Vagina (tissue), 2 donors: ENCODE measurements at places on chromosomes 5 and 9.

DNA sequence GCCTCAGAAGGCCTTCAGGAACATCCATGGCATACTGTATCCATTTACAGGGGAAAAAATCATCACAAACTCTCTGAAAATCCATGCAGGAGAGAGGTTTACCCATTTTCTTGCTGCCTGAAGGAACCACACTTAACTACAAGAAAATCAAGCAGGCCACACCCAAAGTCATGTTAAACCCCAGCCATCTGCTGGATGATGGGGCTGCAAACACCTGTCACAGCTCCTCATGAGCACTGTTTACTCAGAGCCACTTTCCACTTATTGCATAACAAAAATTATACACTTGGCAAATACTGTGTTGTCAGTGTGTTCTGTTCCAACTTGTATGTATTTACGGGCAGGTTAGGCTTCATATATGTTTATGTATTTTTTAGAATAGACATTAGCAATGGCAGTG, 35.8 kb downstream of the PPIC start:
- DNase-seq, result no peak

DNA sequence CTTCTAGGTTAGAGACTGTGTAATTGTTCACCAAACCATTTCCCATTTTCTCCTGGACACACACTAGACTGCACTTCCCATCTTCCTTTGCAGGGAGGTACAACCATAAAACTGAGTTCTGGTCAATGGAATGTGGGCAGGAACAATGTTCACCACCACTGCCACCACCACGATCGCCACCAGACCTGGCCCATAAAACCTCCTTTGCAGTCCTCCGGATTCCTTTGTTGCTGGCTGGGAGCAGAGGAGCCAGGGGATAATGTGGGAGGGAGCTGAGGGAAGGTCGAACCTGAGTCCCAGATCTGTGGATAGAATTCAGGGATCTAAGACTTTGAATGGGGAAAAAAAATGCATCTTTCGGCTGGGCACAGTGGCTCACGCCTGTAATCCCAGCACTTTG, 29.4 kb upstream of the EGFLAM start:
- DNase-seq, result no peak

GRCh38 chr9:86304236-86304730, 21.9 kb upstream of the ISCA1 start:
- DNase-seq, result no peak

DNA sequence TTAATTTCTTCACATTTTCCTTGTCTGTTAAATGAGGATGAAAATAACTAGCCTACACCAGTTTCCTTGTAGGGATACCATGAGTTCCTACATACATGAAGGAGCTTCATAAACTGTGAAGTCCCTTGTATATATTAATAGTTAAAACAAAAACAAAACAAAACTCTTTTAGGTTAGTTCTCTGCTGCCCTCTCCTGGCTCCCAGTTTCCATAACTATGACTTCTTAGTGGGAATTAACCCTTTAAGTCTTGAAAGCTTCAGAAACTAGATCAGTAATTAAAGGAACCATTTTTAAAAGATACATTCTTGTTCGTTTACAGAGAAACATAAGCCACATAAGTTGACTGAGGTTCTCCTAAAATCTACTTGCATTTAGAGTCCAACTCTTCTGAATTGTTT, 500.0 kb upstream of the C9orf72 start:
- no peak for DNase-seq

GRCh38 chr9:12271421-12271891, 421.7 kb upstream of the TYRP1 start:
- DNase-seq, result no peak

- DNase-seq, result no peak
These were observed 910.2 kb upstream of the NUDT12 start for GRCh38 chr5:104472811-104473210.

DNA sequence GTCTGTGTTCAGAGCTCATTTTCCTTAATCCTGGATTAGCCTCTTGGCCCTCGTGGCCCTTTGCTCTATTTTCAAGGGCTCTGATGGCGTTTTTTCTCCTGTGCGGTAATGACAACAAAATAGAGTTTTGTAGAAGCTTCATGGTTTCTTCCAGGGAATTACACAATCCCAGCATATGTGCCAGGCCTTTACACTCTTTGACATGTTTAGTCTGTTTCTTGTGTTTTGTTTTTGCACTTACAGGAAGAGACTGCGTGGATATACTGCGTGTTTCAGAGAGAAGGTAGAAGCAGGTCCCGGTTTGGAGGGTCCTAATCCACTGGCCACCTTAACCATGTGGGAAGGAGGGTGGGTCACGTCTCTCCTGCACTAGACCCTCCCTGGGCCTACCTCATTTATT, 400.2 kb upstream of the IRX4 start:
- no peak for DNase-seq

- DNase-seq, result no peak
These were observed 25.9 kb upstream of the AP3B1 start for GRCh38 chr5:78320401-78320800.

DNA sequence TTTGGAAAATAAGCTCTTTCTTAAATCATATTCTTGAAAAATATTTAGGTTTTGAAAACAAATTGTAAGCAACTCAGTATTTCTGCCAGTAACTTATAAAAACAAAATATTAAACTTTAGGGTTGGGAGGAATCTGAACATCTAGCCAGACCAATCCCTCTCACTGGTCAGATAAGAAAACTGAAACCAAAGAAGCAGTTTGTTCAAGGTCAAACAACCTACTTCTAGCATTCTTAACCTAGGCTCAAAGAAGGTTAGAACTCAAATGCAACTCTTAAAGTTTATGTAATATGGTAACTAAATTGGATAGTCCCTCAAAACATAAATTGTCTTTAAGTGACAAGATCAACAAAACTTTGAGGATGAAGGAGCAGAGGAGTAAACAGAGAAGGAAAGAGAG, 374.9 kb upstream of the TNC start:
- no peak for DNase-seq

DNA sequence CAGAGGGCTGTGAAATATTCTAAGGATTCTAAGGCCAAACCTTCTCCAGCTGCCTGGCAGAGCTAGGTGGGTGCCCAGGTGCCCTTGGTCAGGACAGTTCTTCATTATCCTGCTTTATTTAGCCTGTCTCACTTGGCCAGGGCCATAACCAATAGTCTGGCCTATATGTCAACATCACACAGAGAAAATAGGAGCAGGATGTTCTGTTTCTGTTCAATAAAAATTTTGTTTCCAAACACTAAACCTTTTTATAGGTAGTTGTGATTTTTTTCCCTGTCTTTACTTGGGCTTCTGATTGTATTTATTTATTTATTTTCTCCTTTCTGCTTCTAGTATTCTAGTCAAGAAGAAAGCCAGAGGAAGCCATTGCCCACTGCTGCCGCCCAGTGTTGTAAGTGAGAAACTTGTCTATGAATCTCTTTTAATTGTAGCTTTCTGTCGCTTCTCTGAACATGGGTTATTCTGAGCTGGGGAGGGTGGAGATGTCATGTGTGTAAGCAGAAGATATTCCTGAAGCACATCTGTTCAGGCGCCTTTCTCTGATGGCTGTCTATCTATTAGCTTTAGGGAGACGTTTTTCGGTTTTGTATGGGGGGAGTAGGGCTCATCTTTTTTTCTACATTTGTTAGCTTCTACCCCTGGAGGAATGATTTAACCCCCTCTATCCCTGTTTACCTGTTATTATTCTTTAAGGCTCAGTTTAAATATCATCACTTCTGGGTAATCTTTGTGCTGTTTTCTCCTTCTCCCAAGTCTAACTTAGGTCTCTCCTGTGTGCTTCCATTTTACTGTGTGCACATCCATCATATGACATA, 97.1 kb downstream of the UNC13B start:
- DNase-seq, result no peak

DNA sequence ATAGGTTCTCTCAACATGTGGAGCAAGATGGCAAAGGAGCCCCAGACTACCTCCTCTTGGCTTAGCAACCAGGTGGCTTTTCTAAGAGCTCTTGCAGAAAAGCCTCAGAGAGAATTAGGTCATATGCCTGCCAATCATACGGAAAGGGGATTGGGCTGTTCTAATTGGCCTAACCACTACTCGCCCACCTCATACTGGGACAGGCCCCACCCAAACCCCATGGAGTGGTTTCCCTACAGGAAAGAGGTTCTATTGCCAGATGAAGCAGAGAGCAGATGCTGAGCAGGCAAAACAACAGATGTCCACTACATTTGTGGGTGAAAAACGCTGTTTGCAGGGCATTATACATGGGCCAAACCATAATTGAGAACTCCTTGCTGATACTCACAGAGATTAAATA, 29.0 kb downstream of the ABLIM3 start:
- DNase-seq, result no peak

DNA sequence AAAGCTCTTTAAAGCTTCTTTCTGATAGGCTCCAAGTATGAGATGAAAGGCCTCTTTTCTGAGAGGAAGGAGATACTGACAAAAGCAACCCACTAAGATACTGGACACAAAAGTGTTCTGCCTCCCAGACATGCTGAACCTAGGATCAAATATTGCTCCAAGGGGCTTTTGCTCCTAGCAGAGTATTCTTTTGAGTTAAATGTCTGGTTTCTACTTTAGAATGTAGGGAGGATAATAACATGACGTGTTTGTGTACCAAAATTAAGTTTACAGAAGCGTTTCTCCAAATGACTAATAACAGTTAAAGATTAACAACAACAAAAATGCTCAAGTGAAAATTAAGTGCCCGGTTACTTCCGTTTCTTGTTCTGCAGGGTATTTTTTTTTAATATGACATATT, 2293.3 kb upstream of the C9orf72 start:
- no peak for DNase-seq

DNA sequence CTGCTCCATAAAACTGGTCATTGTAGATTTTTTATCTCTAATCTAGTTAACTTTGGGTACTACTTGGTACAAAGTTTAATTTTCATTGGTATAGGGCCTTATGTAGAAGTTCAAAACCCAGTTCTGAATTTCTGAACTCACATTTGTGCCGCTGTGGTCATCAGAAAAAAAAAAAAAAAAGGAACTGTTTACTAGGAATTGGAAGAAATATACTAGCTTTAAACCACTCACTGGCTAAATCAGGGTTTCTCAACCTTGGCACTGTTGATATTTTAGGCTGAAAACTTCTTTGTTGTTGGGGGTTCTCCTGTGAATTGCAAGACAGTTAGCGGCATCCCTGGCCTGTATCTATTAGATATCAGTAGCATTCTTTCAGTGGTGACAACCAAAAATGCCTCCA, 4.1 kb upstream of the ZFYVE16 start:
- DNase-seq, result no peak

DNA sequence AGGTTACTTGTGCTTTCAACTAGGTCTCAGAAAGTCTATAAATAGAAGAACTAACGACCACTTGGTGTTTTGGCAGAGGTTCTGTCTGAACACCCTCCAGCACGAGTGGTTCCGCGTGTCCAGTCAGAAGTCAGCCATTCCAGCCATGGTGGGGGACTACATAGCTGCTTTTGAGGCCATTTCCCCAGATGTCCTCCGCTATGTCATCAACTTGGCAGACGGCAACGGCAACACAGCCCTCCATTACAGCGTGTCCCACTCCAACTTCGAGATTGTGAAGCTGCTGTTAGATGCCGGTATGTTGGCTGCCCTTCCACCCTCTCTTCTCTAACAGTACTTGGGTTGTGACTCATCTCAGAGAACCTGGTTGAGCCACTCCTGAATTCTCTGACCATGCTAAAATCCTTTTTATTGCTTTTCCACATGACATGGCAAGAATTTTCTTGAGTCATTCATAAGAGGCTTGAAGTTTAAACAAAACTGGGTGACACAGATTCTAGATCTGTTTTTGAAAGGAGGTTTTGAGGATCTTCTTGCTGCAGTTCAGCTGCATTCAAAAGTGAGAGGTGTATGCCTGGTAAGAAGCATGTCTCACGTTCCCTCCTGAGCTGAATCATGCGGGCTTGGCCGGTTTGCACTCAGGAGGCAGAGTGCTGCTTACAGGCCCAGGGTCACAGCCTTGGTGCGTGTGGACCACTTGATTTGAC, 103.1 kb upstream of the DMRT1 start:
- peak; percentile 92 for DNase-seq

DNA sequence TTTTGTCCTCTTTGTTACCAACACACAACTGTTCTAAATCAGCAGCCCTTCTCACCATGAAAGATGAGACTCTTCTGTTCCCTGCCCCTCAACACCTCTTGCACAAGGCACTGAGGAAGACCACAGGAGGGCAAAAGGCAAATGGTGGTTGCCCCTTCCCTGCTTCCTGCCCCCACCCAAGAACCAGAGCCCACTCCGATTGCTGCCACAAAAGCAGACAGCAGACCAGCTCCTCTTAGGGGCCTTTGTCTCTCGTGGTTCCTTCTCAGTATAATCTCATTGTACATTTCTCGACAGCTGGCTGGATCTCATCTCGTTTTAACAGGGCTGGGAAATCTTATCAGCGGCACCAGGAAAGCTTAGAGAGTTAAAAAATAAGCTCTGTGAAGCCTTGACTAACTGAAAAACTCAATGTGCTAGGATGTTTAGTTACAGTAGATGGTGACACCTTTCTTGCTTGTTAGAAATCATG, 1.1 kb downstream of the MVB12B start:
- DNase-seq, result no peak

GRCh38 chr5:164335837-164336236, 830.4 kb downstream of the MAT2B start:
- DNase-seq, result no peak

DNA sequence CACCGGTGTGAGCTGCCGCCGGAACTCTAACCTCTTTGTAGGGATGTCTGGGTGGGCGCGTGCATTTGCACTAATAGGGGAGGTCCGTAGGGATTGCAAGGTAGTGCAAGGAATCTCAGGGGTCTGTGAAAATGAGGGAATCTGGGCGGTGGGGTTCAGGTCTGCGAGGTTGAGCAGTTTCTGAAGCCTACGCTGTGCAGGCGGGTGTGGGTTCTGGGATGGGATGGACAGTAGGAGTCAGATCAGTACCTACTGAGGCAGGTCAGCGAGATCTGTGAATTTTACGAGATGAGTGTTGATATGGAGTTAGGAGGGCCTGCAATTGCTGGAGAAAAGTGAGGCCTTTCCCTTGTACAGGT, 856 bp upstream of the ATOSB start:
- DNase-seq, result no peak

GRCh38 chr9:126804696-126805553, at the start of gene ZBTB43:
ZBTB43 (plus strand) TSS chr9:126805040; CDS start chr9:126832510, 27,470 bp downstream.
- DNase-seq, result no peak

DNA sequence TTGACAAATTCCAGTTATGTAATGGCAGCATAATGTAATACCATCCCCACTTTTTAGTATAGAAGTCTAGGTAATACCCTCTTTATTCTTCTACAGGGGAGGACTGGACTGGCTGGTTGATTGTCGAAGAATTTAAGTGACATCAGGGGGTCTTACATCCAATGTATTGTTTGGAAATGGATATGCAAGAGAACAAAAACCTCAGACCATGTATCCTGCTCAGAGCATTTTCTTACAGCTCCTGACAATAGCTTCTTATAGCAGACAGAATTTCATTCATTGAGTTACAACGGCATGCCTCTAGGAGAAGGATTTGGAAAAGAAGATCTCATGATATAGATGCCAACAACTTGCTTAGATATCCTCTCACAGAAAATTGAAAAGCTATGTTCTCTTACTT, 2032.3 kb downstream of the EFNA5 start:
- no peak for DNase-seq

GRCh38 chr5:10676224-10676623, 84.8 kb downstream of the DAP start:
- no peak for DNase-seq

- no peak for DNase-seq
These were observed 847.3 kb downstream of the MAT2B start for GRCh38 chr5:164352695-164353094.
